ENCODE measurements at places on chromosomes 3 and 15. TPM values are rescaled to one million over a fixed set of nuclear protein-coding genes. Genes with fewer than 3 reads are reported as not detected.

The LAMB2 gene
- polyA plus RNA-seq = 460 TPM

The XCR1 gene
- not detected for polyA plus RNA-seq

The CILP gene
- polyA plus RNA-seq = 0.37 TPM

GRCh38 chr3:52291508-52292181 is 4.0 kb downstream of the GLYCTK start:
- peaks cover 4% of the 10 kb centered on the region for H3K4me1 ChIP-seq
- no peak for DNase-seq
- H3K36me3 ChIP-seq = no peaks in the 10 kb centered on the region
- peak overlapping the region; percentile 70 for H3K4me3 ChIP-seq
- H3K27ac ChIP-seq = no peak overlapping the region

DNA sequence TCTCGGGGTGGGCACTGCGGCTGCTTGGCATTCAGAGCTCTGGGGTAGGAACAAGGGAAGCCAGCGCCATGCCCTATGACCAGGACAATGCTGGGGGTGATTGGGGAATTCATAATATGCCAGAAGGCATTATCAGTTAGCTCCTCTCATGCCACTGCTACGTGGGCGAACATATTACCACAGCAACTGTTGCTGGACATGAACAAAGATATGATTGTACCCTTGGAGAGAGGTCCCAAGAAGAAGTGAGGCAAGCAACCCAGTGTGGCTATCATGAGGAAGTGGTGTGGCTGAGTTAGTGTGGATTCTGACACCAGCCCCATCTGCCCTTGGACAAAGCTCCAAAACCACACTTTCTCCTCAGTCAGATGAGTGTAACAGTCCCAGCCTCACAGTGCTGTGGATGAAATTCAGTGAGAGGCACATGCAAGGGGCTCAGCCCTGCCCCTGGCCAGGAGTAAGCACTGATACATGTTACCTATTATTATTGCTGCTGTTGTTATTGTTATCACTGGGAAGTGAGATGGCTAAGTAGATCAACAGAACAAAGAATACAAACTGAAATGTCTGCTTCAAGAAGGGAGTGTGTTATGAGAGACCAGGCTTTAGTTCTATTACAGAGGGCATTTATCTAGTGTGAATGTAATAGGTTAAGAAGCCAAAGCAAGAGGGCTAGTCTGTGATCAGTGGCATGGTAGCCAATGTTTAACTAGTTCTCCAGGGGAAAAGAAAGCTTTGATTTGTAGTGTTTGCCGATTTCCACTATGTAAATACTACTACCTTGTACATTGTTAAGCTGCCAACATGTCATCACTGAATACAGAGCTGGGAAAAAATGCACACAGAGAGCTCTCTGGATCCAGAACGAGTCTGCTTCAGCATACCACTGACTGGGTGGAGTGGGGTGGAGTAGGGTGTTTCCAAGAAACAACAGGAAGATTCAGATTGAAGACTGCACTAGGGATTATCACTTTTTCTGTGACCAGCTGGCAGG is 222.3 kb upstream of the EIF1B start:
- no peaks in the 10 kb centered on the region for H3K27me3 ChIP-seq
- no peaks in the 10 kb centered on the region for H3K4me1 ChIP-seq
- H3K36me3 ChIP-seq = no peaks in the 10 kb centered on the region
- no peak overlapping the region for H3K4me3 ChIP-seq

GRCh38 chr3:15217841-15218267 is 11.8 kb downstream of the CAPN7 start:
- no peak overlapping the region for H3K27ac ChIP-seq
- no peak for DNase-seq
- no peak overlapping the region for H3K4me3 ChIP-seq
- no peaks in the 10 kb centered on the region for H3K4me1 ChIP-seq
- H3K36me3 ChIP-seq = peaks cover 44% of the 10 kb centered on the region
- no peaks in the 10 kb centered on the region for H3K27me3 ChIP-seq

- H3K4me3 ChIP-seq = no peak overlapping the region
- no peaks in the 10 kb centered on the region for H3K36me3 ChIP-seq
- peaks cover 7% of the 10 kb centered on the region for H3K4me1 ChIP-seq
- no peaks in the 10 kb centered on the region for H3K27me3 ChIP-seq
- H3K27ac ChIP-seq = peak overlapping the region; percentile 10
- DNase-seq = no peak
Measured at GRCh38 chr3:29141197-29141917, 139.5 kb upstream of the RBMS3 start.

DNA sequence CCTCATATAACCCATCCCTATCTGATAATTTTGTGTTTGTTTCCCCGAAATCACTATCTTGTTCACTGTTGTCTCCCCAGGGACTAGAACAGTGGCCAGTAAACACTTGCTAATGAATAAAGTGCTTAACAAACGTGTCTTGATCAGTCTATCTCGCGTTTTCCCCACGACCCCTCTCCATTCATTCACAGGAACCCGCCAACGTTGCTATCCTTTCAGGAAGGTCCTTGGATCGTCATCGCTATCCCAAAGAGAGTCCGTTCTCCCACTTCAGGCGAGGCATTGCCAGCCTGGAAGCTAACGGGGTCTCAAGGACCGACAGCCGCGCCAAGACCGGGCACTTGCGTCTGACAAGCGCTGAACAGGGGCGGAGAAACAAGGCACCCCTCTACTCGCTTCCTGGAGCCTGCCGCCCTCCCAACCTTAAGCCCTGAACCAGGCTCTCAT is 344 bp downstream of the LINS1 start:
- H3K27ac ChIP-seq = peak overlapping the region; percentile 83
- peaks cover 4% of the 10 kb centered on the region for H3K36me3 ChIP-seq
- H3K27me3 ChIP-seq = no peaks in the 10 kb centered on the region
- peak overlapping the region; percentile 92 for H3K4me3 ChIP-seq

GRCh38 chr15:96354731-96355567 is 24.4 kb downstream of the NR2F2 start:
- H3K4me1 ChIP-seq = peaks cover 12% of the 10 kb centered on the region
- peak overlapping the region; percentile 68 for H3K4me3 ChIP-seq
- no peaks in the 10 kb centered on the region for H3K27me3 ChIP-seq
- no peaks in the 10 kb centered on the region for H3K36me3 ChIP-seq

GRCh38 chr3:153339065-153339464 is 177.0 kb downstream of the RAP2B start:
- no peaks in the 10 kb centered on the region for H3K36me3 ChIP-seq
- H3K27ac ChIP-seq = no peak overlapping the region
- no peaks in the 10 kb centered on the region for H3K4me1 ChIP-seq
- no peak overlapping the region for H3K4me3 ChIP-seq
- H3K27me3 ChIP-seq = no peaks in the 10 kb centered on the region
- DNase-seq = no peak

All from kidney (tissue), 22 donors.